DMS 273 treated with DMSO at 0.1 percent for 48 hours (cell line): ENCODE measurements at places on chromosomes 3 and 15.

GRCh38 chr15:85570336-85570735 is 189.9 kb downstream of the AKAP13 start:
- no peak for DNase-seq

- peak; percentile 73 for DNase-seq
These were observed 2.0 kb upstream of the TOPBP1 start for GRCh38 chr3:133663569-133664313.

GRCh38 chr3:64213962-64214379 is 11.3 kb downstream of the PRICKLE2 start:
- no peak for DNase-seq

- DNase-seq = no peak
These were observed 2.2 kb downstream of the PDCD10 start for GRCh38 chr3:167732313-167733065.

- no peak for DNase-seq
These were observed 30.3 kb upstream of the SKIL start for GRCh38 chr3:170327040-170327808.

- DNase-seq = no peak
These were observed 100.9 kb downstream of the CLSTN2 start for GRCh38 chr3:140035871-140036270.

- no peak for DNase-seq
These were observed 58.8 kb downstream of the SMARCC1 start for GRCh38 chr3:47722859-47723258.

DNA sequence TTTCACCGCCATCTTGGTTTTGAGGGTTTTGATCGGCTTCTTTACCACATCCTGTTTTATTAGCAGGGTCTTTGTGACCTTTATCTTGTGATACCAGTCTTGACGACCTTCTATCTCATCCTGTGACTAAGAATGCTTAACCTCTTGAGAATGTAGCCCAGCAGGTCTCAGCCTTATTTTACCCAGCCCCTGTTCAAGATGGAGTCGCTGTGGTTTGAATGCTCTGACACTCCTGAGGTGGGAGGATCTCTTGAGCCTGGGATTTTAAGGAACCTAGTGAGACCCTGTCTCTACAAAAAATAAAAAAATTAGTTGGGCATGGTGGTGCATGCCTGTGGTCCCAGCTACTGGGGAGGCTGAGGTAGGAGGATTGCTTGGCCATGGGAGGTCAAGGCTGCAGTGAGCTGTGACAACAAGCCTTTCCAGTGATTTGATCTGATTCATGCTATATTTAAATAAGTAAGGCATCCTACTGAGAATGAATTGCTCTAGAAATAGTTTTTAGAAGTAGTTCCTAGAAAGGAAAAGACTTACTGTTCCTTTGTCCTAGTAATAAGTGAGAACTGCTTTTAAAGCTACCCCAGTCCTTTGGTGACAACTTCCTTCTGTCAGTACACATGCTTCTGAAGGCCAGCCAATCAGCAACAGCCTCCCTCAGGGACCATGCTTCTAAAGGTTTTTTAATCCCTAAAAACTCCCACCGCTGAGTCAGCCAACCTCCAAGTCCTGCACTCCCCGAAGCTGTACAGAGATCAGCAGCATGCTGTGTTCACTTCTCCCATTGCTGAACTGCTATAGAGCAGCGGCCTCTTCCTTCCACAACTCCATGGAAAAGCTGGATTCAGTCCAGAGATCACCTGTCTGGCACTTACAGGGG is 9.1 kb upstream of the CEMIP start:
- DNase-seq = no peak

GRCh38 chr3:168951368-168951767 is 712.1 kb downstream of the MECOM start:
- no peak for DNase-seq

- DNase-seq = no peak
These were observed 235.0 kb downstream of the ULK4 start for GRCh38 chr3:41726891-41727290.

DNA sequence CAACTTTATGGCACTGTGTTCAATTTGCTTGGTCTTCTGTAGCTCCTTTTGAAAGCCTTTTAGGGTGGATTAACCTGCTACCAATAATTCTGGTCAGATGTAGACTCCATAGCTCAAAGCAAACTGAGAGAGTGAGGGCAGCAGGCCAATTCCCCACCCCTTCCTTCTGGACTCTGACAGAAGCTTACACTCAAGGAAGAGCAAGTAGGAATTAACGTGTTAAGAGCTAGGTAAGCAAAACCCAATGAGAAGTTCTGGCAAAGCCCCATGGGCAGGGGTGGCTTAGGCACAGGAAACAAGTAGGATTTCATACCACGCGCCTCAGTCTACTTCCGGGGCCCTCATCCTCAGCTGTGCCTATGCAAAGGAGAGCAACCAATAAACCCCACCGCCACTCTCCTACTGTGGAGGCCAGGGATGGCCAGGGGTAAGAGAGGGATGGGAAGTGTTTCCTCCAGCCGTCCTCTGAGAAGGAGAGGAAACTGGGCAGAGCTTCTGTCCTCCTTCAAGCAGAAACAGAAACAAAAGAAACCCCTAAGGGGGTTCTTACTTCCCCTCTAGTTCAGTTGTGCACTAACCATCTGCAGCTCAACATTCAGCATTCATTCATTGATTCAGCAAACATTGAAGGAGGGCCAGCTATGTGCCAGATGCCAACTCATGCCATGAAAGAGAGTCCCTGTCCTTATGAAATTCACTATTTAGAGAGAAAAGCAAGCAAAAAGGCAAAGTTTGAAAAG is 12.6 kb downstream of the CCR5 start:
- DNase-seq = no peak

- no peak for DNase-seq
These were observed 33.7 kb downstream of the ADCY5 start for GRCh38 chr3:123414973-123415775.

DNA sequence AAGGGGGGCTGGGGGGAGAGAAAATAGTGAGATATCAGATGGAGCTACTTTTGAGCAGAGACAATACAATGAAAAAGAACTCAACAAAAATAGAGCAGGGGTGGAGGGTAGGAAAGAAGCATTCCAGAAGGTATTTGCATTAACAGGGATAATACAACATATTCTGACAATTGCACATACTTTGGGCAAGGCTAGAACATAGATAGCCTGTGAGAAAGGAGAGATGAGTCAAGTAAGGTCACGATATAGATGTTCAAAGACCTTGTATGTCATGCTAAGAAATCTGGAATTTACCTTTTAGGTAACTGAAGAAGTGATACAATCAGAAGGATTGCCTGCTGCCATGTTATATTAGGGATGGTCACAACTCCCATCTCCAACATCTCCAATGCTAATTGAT is 155.2 kb downstream of the GSK3B start:
- no peak for DNase-seq

- no peak for DNase-seq
These were observed 32.2 kb downstream of the PTPN23 start for GRCh38 chr3:47412842-47413520.

DNA sequence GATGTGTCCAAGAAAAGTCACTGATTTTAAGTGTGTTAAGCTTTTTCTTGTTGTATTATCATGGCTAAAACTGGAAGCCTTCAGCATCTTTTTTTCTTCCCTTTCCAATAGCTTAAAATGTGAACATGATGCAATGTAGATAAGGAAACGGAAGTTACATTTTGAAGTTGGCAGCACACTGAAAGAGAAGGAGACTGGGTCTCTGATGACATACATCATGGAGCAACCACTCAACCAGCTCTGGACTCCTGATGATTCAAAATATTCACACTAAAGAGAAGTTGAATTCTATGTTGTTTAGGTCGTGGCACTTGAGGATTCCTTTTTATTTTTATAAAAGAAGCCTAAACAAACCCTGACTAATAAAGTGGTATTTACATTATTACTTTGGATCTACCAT is 488.3 kb upstream of the ALCAM start:
- no peak for DNase-seq

GRCh38 chr3:156548041-156548687 is 6.8 kb downstream of the SSR3 start:
- DNase-seq = no peak

DNA sequence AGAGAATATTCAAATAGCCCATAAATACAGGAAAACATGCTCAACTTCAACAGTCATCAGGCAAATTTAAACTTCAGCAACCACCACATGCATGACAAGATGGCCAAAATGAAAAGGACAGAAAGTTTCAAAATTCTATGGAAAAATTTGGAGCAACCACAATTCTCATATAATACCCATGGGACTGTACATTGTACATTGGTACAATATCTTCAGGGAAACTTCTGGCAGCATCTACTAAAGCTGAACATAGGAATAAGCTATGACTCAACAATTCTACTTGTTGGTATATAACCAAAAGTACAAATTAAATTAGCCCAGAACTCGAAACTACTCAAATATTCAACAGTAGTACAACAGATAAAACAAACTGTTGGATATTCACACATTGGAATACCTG is 847.6 kb downstream of the TBL1XR1 start:
- no peak for DNase-seq

DNA sequence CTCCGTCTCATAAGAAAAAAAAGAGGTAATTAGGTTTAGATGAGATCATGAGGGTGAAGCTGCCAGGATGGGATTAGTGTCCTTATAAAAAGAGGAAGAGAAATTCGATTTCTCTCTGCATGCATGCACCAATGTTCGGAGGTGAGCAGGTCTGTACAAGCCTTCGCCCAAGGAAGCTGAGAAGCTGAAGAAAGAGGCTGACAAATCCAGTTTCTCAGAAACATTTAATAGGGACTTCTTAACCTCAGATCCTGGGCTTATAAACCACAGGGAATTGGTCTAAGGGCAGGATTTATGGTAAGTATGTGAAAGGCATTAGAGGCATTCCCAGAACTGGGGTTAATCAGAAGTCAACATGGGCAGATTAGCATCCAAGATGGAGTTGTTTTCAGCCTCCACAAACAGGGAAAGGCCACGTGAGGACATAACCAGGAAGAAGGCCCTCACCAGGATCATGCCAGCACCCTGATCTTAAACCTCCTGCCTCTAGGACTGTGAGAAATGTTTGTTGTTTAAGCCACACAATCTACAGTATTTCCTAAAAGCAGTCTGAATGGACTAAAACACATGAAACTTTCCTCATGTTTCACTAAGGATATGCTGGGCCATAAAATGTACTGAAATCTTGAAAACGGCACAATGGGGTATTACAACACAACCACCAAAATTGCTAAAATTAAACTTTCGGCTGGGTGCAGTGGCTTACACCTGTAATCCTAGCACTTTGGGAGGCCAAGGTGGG is 11.3 kb downstream of the SHISA5 start:
- no peak for DNase-seq

- no peak for DNase-seq
These were observed 198.7 kb upstream of the CMC1 start for GRCh38 chr3:28042707-28043106.

GRCh38 chr3:183591881-183592521 is 36.5 kb upstream of the KLHL6 start:
- DNase-seq = no peak

GRCh38 chr15:90667073-90667754 is 49.9 kb upstream of the BLM start:
- DNase-seq = no peak

GRCh38 chr3:169300436-169300835 is 363.1 kb downstream of the MECOM start:
- no peak for DNase-seq
